ENCODE measurements at places on chromosomes 2 and 18. TPM values are rescaled to one million over a fixed set of nuclear protein-coding genes. Genes with fewer than 3 reads are reported as not detected.

DNA sequence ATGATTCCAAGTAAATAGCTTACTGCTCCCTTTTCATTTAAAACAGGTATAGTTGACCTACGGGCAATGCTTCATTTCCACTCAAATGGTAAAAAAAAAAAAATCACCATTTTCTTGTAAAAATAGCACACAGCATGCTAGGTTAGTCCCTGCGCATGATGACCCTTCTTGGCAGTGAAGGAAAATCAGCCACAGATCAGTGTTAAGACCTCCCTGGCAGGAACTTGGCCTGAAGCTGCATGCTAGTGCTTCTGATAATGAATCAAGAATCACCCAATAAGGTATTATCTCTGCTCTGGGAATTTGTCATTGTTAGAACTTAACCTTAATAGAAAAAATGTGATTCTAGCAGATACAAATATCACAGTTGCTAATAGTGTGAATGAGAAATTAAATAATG, 166.3 kb downstream of the RAB3GAP1 start:
- H3K4me1 ChIP-seq, result no peaks in the 10 kb centered on the region
- no peak for DNase-seq
- no peak overlapping the region for H3K27ac ChIP-seq

DNA sequence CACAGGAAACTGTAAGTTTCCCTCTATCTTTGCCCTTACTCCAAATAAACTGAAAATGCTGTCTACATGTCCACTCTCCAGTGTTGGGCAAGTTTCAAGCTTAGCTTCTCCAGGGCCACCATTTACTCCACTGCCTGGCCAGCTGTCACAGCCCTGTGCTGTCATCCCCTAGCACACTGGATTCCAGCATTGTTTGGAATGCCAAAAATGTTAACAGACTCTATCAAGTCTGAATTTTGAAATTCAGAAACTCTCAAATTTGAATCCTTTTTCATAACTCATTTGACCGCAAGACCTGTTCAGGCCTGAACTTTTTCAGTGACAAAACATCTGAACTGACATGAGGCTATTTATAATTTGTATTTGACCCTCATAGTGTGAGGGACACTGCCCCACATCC, 5.2 kb upstream of the ARHGAP28 start:
- no peak for DNase-seq
- H3K36me3 ChIP-seq, result no peaks in the 10 kb centered on the region
- H3K27ac ChIP-seq, result peak overlapping the region; percentile 74
- no peaks in the 10 kb centered on the region for H3K27me3 ChIP-seq
- H3K4me1 ChIP-seq, result peaks cover 79% of the 10 kb centered on the region

GRCh38 chr2:18047896-18048657, 169.6 kb downstream of the KCNS3 start:
- no peaks in the 10 kb centered on the region for H3K27me3 ChIP-seq
- no peaks in the 10 kb centered on the region for H3K4me1 ChIP-seq
- DNase-seq, result peak; percentile 29
- no peaks in the 10 kb centered on the region for H3K36me3 ChIP-seq
- no peak overlapping the region for H3K4me3 ChIP-seq

- no peak overlapping the region for H3K4me3 ChIP-seq
- H3K27me3 ChIP-seq, result no peaks in the 10 kb centered on the region
- no peak overlapping the region for H3K27ac ChIP-seq
- H3K4me1 ChIP-seq, result peaks cover 13% of the 10 kb centered on the region
- no peak for DNase-seq
Observed at GRCh38 chr2:100999995-101000394, 2.1 kb upstream of the RPL31 start.

DNA sequence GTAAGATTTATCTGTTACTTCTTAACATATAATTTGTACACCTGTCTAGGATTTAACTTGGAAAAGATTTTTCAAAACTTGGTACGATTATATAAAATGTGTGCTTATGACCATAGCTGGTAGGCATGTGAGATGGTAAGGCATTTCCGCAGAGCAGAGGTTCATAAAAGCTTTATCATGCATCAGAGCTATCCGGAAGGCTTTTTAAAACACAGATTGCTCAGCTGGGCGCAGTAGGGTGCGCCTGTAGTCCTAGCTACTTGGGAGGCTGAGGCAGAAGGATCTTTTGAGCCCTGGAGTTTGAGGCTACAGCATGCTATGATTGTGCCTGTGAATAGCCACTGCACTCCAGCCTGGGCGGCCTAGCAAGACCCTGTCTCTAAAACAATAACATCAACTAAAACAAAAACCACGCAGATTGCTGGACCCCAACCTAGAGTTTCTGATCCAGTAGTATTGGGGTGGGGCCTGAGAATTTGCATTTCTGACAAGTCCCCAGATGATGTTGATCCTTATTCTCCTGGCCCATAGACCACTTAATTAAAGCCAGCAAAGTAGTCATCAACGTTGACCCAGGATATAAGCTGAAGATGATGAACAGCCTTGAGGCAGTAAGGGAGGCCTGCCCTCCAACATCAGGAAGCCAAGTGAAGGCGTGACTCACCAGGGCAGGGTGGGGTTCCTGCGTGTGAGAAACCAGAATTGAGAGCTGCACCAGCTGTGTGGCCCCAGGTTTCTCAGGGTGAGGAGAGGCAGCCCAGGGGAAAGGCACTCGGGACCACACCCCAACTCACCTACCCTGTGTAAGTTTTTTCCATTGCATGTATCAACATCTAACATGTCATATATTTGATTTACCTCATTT, 21.6 kb upstream of the SLC20A1 start:
- no peaks in the 10 kb centered on the region for H3K36me3 ChIP-seq
- H3K4me3 ChIP-seq, result no peak overlapping the region
- no peaks in the 10 kb centered on the region for H3K27me3 ChIP-seq
- DNase-seq, result peak; percentile 15
- H3K27ac ChIP-seq, result no peak overlapping the region

DNA sequence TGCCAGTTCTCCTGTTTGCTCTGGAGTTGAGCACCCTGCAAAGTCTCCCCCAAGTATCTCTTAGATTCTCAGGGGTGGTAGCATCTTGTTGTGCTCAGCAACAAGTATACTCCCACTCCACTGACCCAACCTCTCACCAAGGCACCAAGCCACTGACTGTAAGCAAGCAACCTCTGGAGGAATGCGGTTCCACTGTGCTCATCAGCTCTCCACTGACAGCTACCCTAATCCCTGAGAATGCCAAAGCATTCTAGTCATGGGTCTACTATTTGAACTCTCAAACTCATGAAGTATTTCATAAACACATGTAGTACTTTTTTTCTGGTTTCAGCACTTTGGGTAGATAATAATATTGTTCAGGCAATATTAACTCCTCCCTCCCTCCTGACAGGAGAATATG, 170.0 kb downstream of the EPHA4 start:
- H3K36me3 ChIP-seq, result no peaks in the 10 kb centered on the region
- no peaks in the 10 kb centered on the region for H3K27me3 ChIP-seq
- no peak overlapping the region for H3K4me3 ChIP-seq
- no peak overlapping the region for H3K27ac ChIP-seq
- DNase-seq, result peak; percentile 26
- H3K4me1 ChIP-seq, result no peaks in the 10 kb centered on the region

DNA sequence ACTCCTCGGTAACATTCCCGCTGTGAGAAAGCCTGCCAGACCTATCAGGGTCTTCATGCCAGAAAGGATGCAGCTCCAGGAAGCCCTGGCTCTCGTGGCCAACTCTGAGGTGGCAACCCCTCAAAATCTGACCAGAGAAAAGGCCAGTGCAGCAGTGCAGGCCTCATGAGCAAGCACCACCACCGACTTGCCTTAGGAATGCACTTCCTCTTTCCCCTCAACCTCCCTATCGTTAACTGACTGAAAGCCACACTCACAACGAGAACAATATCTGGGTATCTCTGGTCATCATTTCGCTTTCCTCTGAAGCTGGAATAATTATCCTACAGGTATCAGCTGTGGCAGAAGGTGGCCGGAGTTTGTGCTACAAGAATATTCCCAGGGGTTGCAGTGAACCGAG, 101.4 kb upstream of the POU3F3 start:
- no peaks in the 10 kb centered on the region for H3K4me1 ChIP-seq
- no peaks in the 10 kb centered on the region for H3K27me3 ChIP-seq
- H3K36me3 ChIP-seq, result no peaks in the 10 kb centered on the region
- DNase-seq, result no peak
- no peak overlapping the region for H3K4me3 ChIP-seq
- H3K27ac ChIP-seq, result no peak overlapping the region

Gene ATOH8
- not detected for total RNA-seq

DNA sequence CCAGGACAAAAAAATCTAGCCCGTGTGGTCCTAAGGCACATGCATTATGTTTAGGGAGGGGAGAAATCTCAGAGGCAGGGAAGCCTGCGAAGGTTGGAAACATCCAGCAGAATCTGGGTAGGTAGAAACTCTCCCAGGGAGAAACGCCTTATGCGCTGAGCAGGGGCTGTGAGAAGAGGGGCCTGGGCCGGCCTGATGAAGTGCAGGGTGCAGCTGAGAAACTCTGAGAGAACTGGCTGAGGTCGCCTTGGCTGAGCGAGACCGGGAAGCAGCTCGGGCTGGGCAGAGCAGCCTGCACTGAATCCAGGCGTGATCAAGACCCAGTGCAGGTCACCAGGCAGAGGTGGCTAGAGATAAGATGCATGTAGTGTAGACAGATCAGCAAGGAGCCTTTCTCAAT, 15.1 kb downstream of the CHMP1B start:
- peaks cover 12% of the 10 kb centered on the region for H3K4me1 ChIP-seq
- peak overlapping the region; percentile 66 for H3K27ac ChIP-seq
- no peak for DNase-seq
- no peak overlapping the region for H3K4me3 ChIP-seq

DNA sequence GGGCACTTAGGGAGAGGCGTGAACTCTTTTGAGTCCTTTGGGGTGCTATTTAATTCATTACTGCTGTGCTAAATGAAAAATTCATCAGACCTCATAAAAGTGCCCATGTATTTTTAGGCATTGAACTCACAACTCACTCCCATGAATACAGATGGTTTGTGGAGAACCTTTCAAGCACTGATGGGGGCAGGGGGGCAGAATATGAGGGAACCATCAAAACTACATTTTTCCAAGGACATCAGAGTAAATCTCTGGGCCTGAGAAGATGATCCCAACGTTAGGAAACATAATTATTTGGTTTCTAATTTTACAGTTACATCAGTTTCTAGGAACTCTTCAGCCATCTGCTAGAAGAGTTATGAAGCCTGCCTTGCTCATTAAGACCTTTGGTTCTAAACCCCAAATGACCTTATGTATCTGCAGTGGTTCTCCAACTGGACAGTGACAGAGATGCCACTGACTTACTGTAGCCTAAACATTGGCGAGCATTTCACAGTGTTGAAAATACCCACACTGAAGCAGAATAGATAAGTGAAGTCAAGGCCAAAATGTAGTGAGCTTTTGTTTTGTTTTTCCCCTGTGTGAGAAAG, 90.8 kb downstream of the MYO1B start:
- H3K4me1 ChIP-seq, result no peaks in the 10 kb centered on the region
- no peaks in the 10 kb centered on the region for H3K27me3 ChIP-seq
- H3K27ac ChIP-seq, result no peak overlapping the region
- DNase-seq, result no peak

Gene TUBB8B
- 0.91 TPM for total RNA-seq

All from Caco-2 (cell line).